ENCODE measurements at places on chromosomes 4 and X.
A peak's percentile ranks its signal among the peaks of the same experiment; 100 is the strongest.

GRCh38 chrX:11499076-11500044 is 166.4 kb downstream of the ARHGAP6 start:
- DNase-seq: peak; percentile 88

GRCh38 chr4:121784975-121785374 is 16.1 kb upstream of the EXOSC9 start:
- peak; percentile 98 for DNase-seq

DNA sequence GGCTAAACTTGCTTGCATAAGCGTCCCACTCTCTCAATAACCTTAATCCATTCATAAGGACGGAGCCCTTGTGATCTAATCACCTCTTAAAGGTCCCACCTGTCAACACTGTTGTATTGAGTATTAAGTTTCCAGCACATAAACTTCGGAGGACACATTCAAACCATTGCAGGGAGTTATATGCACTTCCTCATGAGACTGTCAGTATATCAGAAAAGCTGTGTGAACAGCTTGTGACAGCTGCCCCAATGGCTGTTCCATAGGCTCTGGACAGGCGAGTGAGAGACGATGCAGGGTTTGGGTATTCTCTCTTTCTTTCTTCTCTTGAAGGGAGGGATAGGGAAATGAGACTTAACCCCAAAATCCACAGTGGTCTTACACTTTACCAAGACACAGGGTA is 64.2 kb upstream of the RPL34 start:
- no peak for DNase-seq

GRCh38 chr4:118711052-118711451 is 25.9 kb downstream of the METTL14 start:
- DNase-seq: no peak

DNA sequence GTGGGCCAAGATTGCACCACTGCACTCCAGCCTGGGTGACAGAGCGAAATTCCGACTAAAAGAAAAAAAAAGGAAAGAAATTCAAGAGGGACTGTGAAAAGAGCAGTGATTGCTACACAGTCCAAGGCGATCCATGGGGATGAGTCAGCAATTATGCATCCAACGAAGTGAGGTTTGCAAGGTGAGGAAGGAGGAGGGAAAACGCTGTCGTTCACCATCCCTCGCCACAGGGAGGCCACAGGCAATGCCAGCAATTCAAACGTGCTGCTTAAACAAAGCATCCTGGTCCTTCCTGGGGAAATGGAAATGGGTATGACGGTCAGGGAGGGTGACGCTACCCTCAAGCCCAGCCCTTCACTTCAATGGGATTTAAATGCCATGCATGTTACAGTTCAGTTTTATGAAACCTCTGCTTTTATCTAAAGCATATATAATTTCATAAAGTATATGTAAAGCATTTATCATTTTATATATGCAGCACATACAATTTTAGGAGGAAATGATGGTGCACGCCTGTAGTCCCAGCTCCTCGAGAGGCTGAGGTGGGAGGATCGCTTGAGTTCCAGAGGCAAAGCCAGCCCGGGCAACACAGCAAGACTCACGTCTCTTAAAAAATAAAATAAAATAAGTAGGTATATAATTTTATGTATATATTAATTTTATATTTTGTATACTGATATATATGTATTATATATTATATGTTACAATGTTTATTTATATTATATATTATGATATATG is 108.7 kb downstream of the DHRSX start:
- DNase-seq: peak; percentile 93

GRCh38 chr4:152351080-152351479 is 184.8 kb downstream of the FBXW7 start:
- DNase-seq: no peak

GRCh38 chr4:111022758-111023157 is 399.9 kb upstream of the PITX2 start:
- no peak for DNase-seq

GRCh38 chrX:33970028-33970967 is 161.8 kb downstream of the FAM47A start:
- DNase-seq: no peak

DNA sequence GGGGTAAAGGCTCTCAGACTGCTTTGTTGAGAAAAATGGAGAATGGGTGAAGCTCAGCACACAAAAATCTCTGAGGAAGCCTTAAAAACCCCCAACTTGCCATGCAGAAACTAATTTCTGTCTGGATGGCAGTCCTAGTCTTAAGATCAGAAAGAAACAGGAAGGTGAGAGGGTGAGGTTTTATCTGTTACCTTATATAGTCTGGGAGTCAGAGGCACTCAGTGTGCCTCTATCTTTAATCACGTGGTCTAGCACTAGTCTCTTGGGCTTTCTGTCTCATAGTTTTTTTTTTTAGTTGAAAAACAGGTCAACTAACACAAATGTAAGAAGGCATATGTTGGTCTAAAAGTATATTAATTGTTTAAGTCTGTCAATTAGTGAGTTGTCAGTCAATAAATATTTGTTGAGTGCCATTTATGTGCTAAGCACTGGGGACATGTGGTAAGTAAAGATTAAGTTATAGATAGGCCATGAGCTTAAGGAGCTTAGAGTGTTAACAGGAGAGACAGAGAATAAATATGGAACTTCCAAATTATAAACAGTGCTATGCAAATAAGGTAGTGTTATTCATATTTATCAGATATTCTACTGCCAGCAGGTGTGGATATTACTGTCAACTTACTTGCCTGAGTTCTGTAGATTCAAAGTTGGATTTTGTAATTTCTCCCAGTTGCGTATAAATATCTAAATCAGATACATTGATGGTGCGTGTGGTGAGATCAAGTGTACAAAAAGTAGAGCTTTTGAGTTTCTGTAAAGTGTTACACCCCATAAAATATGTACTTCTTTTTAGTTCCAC is 7.0 kb downstream of the CYBB start:
- DNase-seq: no peak

GRCh38 chrX:20412871-20413486 is 146.3 kb upstream of the RPS6KA3 start:
- no peak for DNase-seq

- DNase-seq: no peak
These were observed 84.1 kb upstream of the HELT start for GRCh38 chr4:184934184-184934583.

DNA sequence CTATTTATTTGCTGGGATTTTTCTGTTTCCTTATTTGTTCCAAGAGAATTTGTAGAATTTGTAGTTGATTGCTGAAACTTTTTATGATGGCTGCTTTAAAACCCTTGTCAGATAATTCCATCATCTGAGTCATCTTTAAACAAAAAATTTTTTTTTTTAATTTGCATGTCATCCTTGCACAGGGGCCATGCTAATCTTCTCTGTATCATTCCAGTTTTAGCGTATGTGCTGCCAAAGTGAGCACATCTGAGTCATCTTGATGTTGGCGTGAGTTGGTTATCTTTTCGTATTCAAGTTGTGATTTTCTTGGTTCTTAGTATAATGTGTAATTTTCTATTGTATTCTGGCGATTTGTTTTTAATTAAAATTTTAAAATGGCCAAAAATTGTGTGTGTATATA is 18.7 kb upstream of the ZNF157 start:
- DNase-seq: peak; percentile 76

DNA sequence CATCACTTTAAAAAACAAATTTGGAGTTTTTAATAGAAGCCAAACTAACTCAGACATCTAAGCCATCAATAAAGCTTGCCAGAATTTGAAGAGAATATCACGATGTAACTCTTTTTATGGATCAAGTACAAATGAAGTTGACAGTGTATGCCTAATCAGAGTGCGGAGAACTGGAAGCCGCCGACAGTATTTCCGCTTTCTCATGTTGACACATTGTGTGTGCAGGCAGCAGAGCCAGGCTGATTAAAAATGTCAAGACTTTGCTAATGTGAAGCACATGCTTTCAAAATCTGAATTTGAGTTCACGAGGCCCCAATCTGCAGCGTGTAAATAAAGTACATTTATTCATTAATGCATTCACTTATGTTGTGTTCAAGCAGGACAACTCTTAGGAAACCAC is 161.2 kb downstream of the TENM3 start:
- no peak for DNase-seq

DNA sequence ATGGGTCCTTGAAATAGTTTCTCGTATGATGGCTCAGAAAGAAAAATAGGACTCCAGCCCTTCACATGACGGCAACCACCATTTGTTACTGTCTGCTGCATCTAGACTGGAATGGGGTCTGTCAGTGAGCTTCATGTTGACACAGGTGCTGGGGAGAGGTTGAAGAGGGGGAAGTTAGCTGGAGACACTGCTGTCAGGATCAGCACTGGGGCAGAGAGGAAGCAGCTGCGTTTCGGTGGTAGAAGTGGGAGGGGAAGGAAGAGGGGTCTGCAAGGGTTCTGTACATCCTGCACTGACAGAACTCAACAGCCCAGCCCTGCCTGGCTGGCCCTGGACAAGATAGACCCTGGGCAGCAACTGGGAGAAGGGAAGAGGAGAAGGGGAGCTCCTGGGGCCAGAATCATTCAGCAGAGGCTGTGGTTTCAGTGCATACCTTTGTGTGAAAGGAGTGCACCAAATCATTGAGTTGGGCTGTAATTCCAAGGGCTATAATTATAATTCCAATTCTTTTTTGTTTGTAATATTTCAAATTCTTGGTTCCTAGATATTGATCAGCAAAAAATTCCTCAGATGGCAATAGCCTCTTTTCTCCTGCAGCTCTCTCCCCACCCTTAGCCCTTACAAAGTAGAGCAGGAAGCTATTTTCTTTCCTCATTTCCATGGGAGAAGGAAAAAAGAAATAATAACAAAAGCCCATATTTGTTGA is 119.4 kb upstream of the C1GALT1C1 start:
- peak; percentile 80 for DNase-seq

DNA sequence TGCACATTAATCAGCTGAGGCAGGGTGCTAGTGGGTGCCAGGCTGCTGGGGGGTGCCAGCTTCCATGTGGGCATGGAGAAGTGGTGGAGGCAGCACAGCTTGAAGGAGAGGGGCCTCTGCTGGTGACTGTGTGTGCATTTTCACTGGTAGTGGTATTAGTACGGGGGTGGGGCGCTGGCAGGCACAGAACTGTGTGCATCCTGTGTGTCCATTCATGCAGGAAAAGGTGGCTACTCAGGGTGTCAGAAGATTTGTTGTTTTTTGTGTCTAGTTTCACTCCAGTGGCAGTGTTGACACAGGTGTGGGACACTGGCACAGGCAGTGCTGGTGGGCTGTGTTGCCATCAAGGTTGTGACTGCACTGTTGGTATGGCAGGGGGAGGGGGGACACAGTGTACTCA is 1303.6 kb downstream of the FAM133A start:
- no peak for DNase-seq

DNA sequence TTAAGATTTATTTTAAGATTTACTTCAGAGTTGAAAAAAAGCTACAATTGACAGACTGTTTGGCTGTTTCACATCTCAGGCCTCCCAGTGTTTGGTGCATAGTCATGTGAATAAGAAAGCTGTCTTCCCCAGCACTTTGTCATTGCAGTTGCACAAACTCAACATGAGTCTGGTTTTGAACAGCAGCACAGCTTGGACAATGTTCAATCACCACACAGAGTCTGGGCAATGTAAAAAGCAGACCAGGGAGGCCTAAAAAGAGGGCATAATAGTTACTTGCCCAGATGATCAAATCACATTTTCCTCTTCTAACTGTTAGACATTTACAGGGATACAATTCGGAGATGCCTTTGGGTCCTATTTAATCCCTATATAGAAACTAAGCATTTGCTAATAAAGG is 1055.0 kb downstream of the RPA4 start:
- no peak for DNase-seq

- DNase-seq: no peak
These were observed 97.3 kb downstream of the PSAPL1 start for GRCh38 chr4:7337196-7338058.

GRCh38 chrX:49310371-49310770 is 6.9 kb downstream of the GAGE10 start:
- no peak for DNase-seq

- DNase-seq: no peak
These were observed 136.3 kb downstream of the HS6ST2 start for GRCh38 chrX:132821974-132822633.

- DNase-seq: peak; percentile 64
These were observed 90.6 kb downstream of the MID1IP1 start for GRCh38 chrX:38891641-38892413.

- no peak for DNase-seq
These were observed 27.8 kb downstream of the VSIG4 start for GRCh38 chrX:66012094-66012534.

DNA sequence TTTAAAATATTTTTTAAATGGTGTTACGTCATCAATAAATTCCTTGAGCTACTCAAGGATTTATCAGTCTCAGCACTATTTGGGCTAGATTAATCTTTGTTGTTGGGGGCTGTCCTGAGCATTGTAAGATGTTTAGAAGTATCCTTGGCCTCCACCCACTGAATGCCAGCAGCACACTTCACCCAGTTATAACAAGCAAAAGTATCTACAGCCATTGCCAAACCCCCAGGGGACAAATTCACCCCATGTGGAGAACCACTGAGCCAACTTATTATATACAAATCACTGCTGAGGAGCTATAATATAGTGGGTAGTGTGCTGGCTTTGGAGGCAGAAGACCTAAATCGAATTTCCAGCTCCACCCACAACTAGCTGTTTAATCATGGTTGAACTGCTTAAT is 58.3 kb downstream of the ATP10D start:
- peak; percentile 51 for DNase-seq

GRCh38 chr4:52957220-52957686 is 95.1 kb downstream of the RASL11B start:
- peak; percentile 34 for DNase-seq

- DNase-seq: no peak
These were observed 158.4 kb downstream of the RAB28 start for GRCh38 chr4:13325744-13326143.

GRCh38 chr4:57989430-57989829 is 879.2 kb upstream of the IGFBP7 start:
- DNase-seq: no peak

DNA sequence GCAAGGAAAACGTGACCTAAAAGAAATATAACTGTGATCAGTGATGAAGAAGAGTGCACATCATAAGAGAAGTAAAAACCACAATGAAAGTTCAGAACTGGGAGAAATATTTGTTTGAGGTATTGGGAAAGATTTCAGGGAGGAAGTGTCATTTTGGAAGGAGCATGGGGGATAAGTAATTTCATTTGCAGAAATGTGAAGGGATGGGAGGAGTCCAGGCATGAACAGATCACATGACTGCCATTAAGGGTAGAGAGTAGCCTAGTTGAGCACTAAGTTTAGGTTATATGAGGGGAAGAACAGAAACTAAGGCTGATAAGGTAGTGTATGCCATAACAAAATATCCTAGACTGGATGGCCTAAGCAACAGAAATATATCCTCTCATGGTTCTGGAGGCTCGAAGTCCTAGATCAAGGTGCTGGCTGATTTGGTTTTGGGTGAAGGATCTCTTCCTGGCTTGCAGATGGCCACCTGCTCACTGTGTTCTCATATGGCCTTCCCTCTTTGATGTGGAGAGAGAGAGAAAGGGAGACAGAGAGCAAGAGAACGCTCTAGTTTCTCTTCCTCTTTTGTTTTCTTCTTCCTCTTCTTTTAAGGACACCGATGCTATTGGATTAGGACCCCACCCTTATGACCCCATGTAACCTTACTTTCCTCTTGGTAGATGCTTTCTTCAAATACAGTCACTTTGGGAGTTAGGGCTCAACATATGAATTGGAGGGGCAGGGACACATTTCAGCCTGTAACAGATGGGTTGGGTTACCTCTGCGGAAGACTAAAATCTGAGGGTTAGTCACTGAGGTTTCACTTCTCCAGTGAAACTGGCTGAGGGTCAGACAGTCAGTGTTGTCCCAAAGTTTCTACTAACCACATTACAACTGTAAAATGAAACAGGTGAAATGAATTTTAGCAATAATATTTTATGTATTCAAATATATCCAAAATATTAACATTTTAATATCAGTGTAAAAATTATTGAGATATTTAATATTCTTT is 77.9 kb downstream of the EGF start:
- DNase-seq: no peak

- DNase-seq: no peak
These were observed 4.5 kb downstream of the TSR2 start for GRCh38 chrX:54444752-54445151.
